ENCODE measurements at places on chromosomes 6 and 20.

DNA sequence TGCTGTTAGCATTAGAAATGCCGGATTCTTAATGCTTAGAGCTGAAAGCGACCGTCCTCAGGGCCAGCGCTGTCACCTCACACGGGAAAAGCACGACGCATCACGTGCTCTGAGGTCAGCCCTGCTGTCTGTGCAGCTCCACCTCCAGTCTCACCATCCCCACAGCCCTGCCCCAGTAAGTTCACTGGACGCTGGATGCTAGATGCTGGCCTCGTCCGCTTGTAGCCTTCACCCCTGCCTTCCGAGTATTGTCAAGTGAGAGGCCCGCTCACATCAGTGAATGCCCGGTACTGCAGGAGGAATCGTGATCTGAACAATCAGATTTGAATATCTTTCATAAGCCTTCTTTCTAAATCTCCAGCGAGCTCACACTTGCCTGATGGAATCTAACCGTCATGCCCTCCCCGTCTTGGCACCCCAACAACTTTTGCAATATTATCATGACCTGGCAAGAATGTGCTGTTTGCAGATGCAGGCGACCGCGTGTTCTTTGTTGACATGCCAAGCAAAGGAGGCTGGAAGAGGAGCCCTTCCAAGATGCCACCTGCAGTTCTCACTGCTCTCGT is 64.9 kb downstream of the DLL1 start:
- no peak for DNase-seq

DNA sequence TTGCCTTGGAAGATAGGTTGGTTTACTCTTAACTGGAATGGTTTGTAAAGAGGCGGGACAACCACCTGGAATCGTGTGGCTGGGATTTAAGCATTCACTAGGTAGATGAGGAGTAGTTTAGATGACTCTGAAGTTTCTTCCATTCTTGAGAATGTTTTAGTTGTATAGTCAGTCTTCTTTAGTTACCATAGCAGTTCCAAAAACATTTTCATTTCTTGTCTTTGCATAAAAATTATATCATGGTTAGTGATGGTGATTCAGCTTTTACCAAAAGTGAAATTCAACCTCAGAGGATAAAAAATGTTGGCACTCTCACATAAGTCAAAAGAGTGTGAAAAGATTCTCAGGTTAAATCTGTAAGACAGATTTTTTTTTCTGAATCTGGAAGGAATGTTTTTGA is 70.3 kb downstream of the SMAP1 start:
- DNase-seq = no peak

DNA sequence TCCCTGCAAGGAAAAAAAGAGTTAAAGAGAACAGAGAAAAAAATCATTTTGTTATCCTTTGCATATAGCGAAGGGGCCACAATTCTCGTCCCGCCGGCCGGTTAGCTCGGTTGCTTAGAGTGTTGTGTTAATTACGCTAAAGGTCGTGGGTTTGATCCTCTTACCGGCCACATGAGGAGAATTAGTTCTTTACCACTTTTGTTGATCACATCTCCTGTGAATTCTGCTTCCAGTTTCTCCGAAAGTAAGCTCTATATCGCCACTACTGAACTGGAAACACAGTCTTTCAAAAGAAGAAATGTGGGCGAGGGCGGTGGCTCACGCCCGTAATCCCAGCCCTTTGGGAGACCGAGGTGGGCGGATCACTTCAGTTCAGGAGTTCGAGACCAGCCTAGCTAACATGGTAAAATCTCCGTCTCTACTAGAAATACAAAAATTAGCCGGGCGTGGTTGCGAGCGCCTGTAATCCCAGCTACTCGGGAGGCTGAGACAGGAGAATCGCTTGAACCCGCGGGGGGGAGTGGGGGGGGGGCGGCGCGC is 13.4 kb downstream of the PRSS16 start:
- no peak for DNase-seq

- no peak for DNase-seq
Measured at GRCh38 chr6:43076464-43077332, 584 bp downstream of the PTK7 start.

GRCh38 chr6:80610846-80611245 is 504.4 kb downstream of the BCKDHB start:
- no peak for DNase-seq

- no peak for DNase-seq
Measured at GRCh38 chr6:115583290-115583689, 477.4 kb downstream of the FRK start.

GRCh38 chr6:26214803-26215584 is 127.8 kb downstream of the HFE start:
- DNase-seq = no peak

GRCh38 chr6:7956257-7956656 is 45.7 kb upstream of the TXNDC5 start:
- no peak for DNase-seq

DNA sequence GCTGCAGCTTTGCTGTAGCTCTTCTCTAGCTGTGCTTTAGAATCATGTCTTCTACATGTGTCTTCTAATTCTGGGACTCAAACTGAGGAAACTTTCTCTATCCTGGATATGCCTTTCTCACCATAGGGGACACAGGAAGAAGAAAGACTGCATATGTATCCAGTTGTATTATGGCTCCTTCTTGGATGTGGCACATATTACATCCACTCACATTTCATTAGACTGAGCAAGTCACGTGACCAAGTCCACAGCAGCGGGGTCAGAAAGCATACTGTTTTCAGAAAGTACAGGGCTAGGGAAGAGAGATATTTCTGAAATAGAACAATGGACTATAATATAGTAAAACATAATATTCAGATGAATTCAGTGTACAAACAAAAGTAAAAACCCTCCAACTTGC is 187.6 kb upstream of the RIMS1 start:
- no peak for DNase-seq

- no peak for DNase-seq
Measured at GRCh38 chr6:105872249-105872648, 213.9 kb upstream of the PRDM1 start.

- no peak for DNase-seq
Measured at GRCh38 chr20:4036351-4036750, 21.0 kb upstream of the RNF24 start.

- DNase-seq = no peak
Measured at GRCh38 chr6:124334359-124334758, 530.7 kb downstream of the NKAIN2 start.

DNA sequence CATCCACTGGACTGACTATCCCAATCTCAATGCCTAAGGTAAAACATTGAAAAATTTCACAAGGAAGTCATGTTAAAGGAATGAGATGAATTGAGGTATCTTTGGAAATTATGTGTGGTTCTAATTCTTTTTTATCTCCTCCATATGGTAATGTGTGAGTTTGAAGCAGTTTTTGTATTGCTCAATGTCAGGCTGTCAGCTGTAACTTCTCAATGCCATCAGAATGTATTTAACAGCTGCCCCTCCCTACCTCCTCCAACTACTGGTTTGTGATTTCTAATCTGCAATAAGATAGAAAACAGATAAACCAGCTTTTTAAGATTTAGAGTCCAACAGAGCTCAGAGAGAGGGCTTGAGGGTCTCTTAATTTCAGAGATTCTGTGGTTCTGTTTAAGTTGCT is 1005.8 kb upstream of the ADGRB3 start:
- DNase-seq = no peak

- no peak for DNase-seq
Measured at GRCh38 chr6:32819729-32820128, 2.9 kb upstream of the HLA-DOB start.

- no peak for DNase-seq
Measured at GRCh38 chr20:37228082-37228481, 33.5 kb downstream of the GHRH start.

- DNase-seq = no peak
Measured at GRCh38 chr6:167796192-167796981, 30.3 kb upstream of the AFDN start.

GRCh38 chr6:156191895-156192294 is 585.3 kb upstream of the ARID1B start:
- no peak for DNase-seq

DNA sequence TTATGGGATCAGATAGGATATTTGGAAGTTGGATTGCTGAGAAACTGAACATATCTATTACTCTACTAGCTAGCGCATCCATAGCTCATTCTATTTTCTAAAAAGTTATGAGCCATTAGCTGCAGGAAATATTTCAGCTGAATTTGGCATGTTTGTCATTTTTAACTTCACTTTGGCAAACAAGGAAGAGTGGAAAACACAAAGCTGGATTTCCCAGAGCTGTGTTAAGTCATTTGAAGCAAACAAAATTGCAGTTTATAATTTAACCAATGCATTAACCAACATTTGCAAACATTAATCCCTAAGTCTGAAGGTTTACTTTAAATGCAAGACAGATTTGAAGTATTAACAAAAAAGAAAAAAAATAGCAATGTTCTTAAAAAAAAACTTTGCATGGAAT is 1.2 kb downstream of the ALDH8A1 start:
- no peak for DNase-seq

GRCh38 chr6:21751608-21752007 is 158.1 kb downstream of the SOX4 start:
- DNase-seq = no peak

GRCh38 chr20:12984069-12984765 is 24.6 kb upstream of the SPTLC3 start:
- no peak for DNase-seq

- DNase-seq = no peak
Measured at GRCh38 chr20:21788082-21788481, 82.6 kb downstream of the PAX1 start.

- no peak for DNase-seq
Measured at GRCh38 chr6:139370283-139370998, 4.0 kb downstream of the CITED2 start.

DNA sequence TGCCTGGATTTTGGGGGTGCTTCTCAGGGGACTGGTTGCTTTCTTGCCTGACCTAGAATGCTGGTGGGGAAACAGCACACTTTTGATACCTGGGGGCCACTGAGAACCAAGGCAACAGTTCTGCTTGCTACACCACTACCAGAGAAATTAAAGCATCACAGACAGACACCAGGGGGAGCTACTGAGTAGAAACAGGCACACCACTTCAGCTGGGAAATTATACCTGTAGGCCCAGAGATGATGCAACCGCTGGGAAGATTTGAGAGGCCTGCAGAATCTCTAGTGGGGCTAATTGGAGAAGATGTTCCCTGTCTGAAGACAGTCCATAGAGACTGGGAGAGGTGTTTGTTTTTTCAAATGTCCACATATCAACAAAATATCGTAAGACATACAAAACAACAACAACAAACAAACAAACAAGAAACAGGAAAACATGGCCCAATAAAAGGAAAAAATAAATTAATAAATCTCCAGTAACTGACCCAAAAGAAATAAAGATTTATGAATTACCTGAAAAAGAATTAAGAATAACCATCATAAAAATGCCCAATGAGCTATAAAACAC is 129.4 kb upstream of the RIN2 start:
- DNase-seq = no peak

DNA sequence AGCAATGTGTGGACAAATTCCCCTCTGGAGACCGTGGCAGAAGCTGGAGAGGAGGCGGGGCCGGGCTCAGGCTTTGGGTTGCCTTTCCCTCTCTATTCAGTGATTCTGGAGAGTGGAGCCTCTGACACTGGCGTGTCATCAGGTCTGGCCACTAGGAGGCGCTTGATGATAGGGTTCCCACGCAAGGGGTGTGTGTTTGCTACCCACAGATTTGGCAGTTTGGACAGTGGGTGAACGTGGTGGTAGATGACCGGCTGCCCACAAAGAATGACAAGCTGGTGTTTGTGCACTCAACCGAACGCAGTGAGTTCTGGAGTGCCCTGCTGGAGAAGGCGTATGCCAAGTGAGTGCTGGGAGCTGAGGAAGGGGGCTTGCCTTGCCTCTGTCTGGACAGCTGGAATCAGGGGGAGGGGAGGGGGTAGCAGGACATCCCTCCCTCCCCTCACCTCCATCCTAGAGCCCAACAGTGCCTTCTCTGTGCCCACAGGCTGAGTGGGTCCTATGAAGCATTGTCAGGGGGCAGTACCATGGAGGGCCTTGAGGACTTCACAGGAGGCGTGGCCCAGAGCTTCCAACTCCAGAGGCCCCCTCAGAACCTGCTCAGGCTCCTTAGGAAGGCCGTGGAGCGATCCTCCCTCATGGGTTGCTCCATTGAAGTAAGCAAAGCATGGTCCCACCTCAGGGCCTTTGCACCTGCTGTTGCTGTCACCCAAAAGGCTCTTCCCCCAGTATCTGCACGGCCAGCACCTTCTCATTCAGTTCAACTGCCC is 14.3 kb downstream of the CAPN11 start:
- DNase-seq = peak; percentile 84

GRCh38 chr6:92577077-92577719 is 842.2 kb downstream of the EPHA7 start:
- no peak for DNase-seq

- peak; percentile 32 for DNase-seq
Measured at GRCh38 chr20:50335105-50335504, 144.5 kb downstream of the CEBPB start.

GRCh38 chr6:84525907-84526306 is 238.5 kb downstream of the TBX18 start:
- no peak for DNase-seq

DNA sequence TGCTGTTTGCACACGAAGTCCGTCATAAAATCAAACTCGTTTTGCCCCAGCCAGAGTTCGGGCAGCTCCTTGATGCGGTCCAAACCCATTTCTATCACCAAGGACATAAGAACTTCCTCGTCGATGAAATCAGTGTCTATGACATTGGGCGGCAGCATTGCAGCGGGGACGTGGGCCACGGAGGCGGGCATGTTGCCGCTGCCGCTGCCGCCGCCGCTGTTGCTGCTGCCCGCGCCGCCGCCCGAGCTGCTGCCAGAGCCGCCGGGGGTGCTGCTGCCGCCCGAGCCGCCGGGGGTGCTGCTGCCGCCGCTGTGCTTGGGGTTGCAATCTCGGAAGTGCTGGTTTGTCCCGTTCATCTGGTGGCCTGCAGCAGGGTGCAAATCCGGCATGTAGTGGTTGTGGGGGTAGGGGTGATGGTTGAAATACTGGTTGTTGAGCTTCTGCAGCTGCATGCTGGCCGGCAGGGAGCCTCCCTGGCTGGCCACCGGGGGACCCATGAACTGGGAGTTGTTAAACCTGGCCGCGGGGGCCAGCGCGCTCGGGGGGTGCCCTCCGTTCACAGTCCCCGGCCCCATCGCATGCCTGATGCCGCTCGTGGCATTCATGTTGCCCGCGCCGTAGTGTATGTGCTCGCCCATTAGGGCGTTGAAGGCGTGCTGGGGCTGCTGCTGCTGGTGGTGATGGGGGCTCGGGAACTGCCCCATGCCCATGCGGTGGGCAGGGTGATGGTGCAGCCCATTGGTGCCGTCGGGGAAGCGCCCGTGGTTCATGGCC is 1.1 kb downstream of the CITED2 start:
- no peak for DNase-seq

- no peak for DNase-seq
Measured at GRCh38 chr6:39599973-39600372, 125.2 kb downstream of the KIF6 start.

GRCh38 chr6:56720882-56721281 is 78.2 kb upstream of the DST start:
- DNase-seq = no peak
